ENCODE measurements at places on chromosomes 3 and 15. TPM values are rescaled to one million over a fixed set of nuclear protein-coding genes. Genes with fewer than 3 reads are reported as not detected.
A peak's percentile ranks its signal among the peaks of the same experiment; 100 is the strongest.

DNA sequence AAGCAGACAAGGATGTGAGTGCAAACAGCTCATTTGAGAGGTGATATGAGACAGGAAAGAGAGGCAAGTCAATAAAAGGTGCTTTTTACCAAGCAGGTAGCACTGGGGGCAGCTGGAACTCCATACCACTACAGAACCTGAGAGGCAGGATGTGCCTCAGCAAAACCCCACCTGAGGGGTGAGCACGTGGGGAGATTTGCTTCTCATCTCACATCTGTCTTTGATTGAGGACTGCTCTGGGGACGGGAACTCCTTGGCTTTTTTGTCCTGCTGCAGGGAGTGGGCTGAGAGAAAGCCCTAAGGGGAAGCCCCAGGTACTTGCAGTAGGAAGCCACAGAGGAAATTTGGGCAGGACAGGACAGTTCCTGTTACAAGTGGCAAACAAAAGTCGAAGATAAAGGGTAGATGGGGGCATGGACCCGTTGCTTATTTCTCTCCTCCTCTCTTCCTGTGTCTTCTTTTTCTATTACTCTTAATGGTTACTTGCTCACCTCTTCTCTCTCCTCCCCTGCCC, 27.1 kb downstream of the CFAP161 start:
- DNase-seq: no peak
- no peaks in the 10 kb centered on the region for H3K36me3 ChIP-seq
- H3K27ac ChIP-seq: no peak overlapping the region
- peaks cover 9% of the 10 kb centered on the region for H3K4me1 ChIP-seq

DNA sequence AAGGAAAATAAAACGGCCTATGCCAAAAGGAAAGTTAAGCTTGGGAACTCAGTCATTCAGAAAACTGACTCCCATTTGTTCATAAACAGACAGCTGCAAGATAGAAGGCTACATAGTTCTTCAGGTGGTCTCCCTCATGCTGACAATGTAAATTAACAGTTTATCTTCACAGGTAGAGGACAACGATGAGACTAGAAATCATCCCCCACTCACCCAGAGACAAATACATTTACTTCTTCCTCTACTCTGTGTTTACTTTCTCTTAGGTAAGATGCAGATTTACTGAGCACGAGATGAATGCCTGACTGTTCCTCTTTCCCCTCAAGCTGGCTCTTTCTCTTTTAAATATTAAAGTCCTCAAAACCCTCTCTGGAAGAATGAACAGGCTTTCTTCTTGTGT, 117.6 kb upstream of the UBP1 start:
- no peaks in the 10 kb centered on the region for H3K4me1 ChIP-seq
- no peaks in the 10 kb centered on the region for H3K27me3 ChIP-seq
- no peak overlapping the region for H3K27ac ChIP-seq

- peaks cover 10% of the 10 kb centered on the region for H3K36me3 ChIP-seq
- peaks cover 34% of the 10 kb centered on the region for H3K4me1 ChIP-seq
- no peak overlapping the region for H3K4me3 ChIP-seq
- no peak for DNase-seq
These were observed 59.1 kb downstream of the VGLL4 start for GRCh38 chr3:11584570-11584969.

DNA sequence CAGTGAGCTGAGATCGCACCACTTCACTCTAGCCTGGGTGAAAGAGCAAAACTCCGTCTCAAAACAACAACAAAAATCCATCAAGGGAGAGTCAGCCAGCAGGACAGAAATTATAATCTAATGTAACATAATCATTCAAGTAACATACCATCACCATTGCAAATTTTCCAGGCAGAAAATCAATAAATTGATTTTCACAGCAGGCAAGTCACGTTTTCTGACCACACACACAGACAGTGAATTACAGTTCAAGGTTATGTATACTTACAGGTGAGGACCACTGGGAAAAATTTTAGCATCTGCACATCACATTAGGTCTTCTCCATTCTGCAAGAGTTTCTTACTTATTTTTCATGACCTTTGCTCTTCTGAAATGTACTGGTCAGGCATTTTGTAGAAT, 29.9 kb upstream of the NPAP1 start:
- H3K36me3 ChIP-seq: no peaks in the 10 kb centered on the region
- H3K4me1 ChIP-seq: no peaks in the 10 kb centered on the region
- H3K27ac ChIP-seq: no peak overlapping the region
- H3K27me3 ChIP-seq: no peaks in the 10 kb centered on the region
- DNase-seq: no peak

- no peaks in the 10 kb centered on the region for H3K27me3 ChIP-seq
- DNase-seq: no peak
- no peak overlapping the region for H3K27ac ChIP-seq
- no peak overlapping the region for H3K4me3 ChIP-seq
These were observed 665.3 kb downstream of the FHIT start for GRCh38 chr3:60585918-60586317.

DNA sequence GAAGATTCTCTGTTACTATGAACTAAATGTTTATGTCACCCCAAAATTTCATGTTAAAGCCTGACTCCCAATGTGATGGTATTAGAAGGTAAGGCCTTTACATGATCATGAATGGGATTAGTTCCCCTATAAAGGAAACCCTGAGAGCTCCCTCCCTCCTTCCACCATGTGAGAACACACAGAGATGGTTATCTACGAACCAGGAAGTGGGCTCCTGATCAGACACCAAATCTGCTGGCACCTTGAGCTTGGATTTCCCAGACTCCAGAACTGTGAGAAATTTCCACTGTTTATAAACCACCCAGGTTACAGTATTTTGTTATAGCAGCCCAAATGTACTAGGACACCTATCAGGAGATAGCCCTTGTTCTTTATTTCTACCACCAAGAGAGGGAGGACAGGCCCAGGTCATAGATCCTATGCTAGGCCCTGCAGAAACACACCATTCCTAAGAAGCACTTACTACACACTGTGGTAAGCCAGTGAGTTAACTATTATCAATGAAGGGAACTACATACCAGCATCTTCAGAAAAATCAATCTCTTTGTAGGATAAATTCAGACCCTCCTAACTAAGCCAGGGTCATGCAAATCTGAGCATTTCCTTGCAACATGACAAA, 59.0 kb downstream of the PRKAR2A start:
- DNase-seq: no peak
- H3K4me1 ChIP-seq: no peaks in the 10 kb centered on the region
- no peaks in the 10 kb centered on the region for H3K36me3 ChIP-seq
- no peaks in the 10 kb centered on the region for H3K27me3 ChIP-seq

- H3K4me1 ChIP-seq: peaks cover 29% of the 10 kb centered on the region
- H3K27me3 ChIP-seq: peaks cover 3% of the 10 kb centered on the region
- no peak overlapping the region for H3K4me3 ChIP-seq
- H3K27ac ChIP-seq: no peak overlapping the region
- no peaks in the 10 kb centered on the region for H3K36me3 ChIP-seq
- DNase-seq: no peak
These were observed 4.5 kb upstream of the SEMA3B start for GRCh38 chr3:50264383-50264963.

- H3K4me1 ChIP-seq: peaks cover 64% of the 10 kb centered on the region
- no peak overlapping the region for H3K4me3 ChIP-seq
- H3K27ac ChIP-seq: peak overlapping the region; percentile 98
- H3K27me3 ChIP-seq: no peaks in the 10 kb centered on the region
- H3K36me3 ChIP-seq: peaks cover 30% of the 10 kb centered on the region
- peak; percentile 99 for DNase-seq
These were observed 3.4 kb upstream of the COL7A1 start for GRCh38 chr3:48598323-48599076.

- no peak for DNase-seq
- peaks cover 46% of the 10 kb centered on the region for H3K27me3 ChIP-seq
- H3K27ac ChIP-seq: no peak overlapping the region
- no peaks in the 10 kb centered on the region for H3K4me1 ChIP-seq
These were observed 10.2 kb downstream of the MUC4 start for GRCh38 chr3:195801251-195802183.

DNA sequence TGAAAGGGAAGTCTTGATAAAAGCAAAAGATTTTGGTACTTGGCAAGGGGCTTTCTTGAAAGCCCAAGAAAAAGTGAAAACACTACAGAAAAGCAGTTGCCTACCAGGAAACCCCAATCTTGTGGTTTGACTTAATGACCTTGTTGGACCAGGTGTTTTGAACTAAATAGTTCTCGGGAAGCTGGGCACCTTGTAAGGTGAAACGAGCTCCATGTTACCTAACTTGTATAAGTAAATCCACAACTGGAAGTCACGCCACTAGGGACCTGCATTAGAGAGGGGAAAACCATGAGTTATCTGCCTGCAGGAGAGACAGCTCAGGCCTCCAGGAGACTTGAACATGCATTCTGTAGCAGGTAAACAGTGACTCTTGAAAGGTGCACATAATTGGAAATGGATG, 88.2 kb downstream of the GMPS start:
- no peak overlapping the region for H3K4me3 ChIP-seq
- no peaks in the 10 kb centered on the region for H3K4me1 ChIP-seq
- H3K36me3 ChIP-seq: no peaks in the 10 kb centered on the region
- no peak for DNase-seq

- H3K4me3 ChIP-seq: no peak overlapping the region
- H3K27me3 ChIP-seq: no peaks in the 10 kb centered on the region
- no peak for DNase-seq
- H3K27ac ChIP-seq: no peak overlapping the region
These were observed 275.6 kb downstream of the XXYLT1 start for GRCh38 chr3:194995334-194995733.

- no peaks in the 10 kb centered on the region for H3K27me3 ChIP-seq
- no peaks in the 10 kb centered on the region for H3K36me3 ChIP-seq
- peaks cover 34% of the 10 kb centered on the region for H3K4me1 ChIP-seq
These were observed 15.7 kb downstream of the BHLHE40 start for GRCh38 chr3:4994823-4995499.

DNA sequence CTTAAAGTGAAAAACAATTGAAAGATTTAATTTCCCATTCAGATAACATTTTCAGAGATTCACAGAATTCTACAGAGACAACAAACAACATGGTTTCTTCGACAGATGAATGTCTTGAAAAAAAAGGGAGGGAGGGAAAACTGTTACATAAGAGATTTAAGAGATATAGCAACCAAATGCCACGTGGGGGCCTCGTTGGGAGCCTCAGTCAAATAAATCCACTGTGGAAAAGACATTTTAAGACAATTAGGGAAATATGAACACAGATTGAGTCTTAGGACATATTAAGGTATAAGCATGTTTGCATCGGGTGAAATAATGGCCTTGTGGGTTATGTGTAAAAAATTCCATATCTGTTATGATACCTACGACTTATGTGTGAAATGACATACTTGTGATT, 5.0 kb upstream of the PRRT3 start:
- DNase-seq: no peak
- H3K27me3 ChIP-seq: no peaks in the 10 kb centered on the region
- no peak overlapping the region for H3K4me3 ChIP-seq
- H3K4me1 ChIP-seq: no peaks in the 10 kb centered on the region
- H3K27ac ChIP-seq: no peak overlapping the region

DNA sequence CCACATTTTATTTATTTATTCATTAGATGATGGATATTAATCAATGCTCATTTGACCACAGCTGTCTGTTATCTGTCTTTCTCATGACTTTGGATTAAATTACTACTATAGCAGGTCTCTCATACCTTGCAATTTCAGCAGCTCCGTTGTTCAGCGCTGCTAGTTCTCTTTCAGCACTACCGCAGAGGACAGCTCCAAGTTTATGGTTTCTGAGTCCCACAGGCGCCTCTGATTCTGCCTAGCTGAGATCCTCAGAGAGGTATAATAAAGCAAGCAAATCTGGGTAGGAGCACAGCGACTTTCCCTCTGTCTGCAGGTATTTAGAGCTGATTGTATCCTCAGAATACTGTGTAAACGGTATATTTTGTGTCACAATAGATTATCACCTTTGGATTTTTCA, 204.9 kb downstream of the CNTN4 start:
- H3K36me3 ChIP-seq: no peaks in the 10 kb centered on the region
- H3K27me3 ChIP-seq: no peaks in the 10 kb centered on the region
- no peak for DNase-seq
- H3K4me1 ChIP-seq: no peaks in the 10 kb centered on the region

GRCh38 chr3:12835052-12835665, 6.2 kb downstream of the RPL32 start:
- no peak overlapping the region for H3K27ac ChIP-seq
- H3K36me3 ChIP-seq: peaks cover 72% of the 10 kb centered on the region
- DNase-seq: no peak
- H3K4me1 ChIP-seq: peaks cover 29% of the 10 kb centered on the region
- no peaks in the 10 kb centered on the region for H3K27me3 ChIP-seq

- no peaks in the 10 kb centered on the region for H3K36me3 ChIP-seq
- no peak overlapping the region for H3K4me3 ChIP-seq
- peaks cover 5% of the 10 kb centered on the region for H3K4me1 ChIP-seq
- no peaks in the 10 kb centered on the region for H3K27me3 ChIP-seq
- H3K27ac ChIP-seq: no peak overlapping the region
These were observed 107.9 kb downstream of the ATG7 start for GRCh38 chr3:11379824-11380701.

DNA sequence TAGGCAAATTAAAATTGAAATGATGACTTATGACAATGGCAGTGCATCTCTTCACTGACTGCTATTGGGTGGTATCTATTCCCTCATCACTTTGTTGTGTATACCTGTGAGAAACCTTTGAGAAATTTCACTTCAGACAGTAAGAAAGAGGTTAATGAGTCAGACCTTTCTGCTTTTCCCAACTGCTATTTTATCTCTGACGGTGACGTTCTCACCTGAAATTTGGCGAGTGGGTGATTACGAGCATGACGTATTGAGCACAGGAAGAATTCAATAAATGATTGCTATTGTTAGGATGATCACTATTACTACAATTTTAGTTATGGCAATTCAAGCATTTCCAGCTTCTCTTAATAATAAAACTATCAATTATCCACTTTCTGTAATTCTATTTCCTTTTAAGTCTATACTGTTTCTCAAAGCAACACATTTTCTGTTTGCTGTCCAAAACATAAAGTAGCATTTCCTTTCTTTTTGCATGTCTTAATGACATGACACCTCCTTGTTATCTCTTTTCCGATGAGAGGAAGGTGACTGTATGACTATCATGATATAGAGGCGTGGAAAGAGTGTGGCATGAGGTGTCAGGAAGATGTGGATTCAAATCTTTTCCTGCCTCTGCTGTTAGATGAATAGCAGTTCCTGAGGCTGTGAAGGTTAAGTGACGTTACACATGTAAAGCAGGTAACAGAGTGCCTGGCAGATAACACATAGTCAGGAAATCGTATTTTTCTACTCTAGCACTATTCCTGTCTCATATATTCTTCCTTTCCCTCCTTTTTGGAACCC, 504.9 kb upstream of the SEMA6D start:
- no peak overlapping the region for H3K4me3 ChIP-seq
- H3K4me1 ChIP-seq: no peaks in the 10 kb centered on the region
- H3K36me3 ChIP-seq: no peaks in the 10 kb centered on the region

The SERINC4 gene
- polyA plus RNA-seq: not detected

The CNOT10 gene
- 20.8 TPM for polyA plus RNA-seq

The WDR49 gene
- not detected for polyA plus RNA-seq

The FETUB gene
- polyA plus RNA-seq: 0.25 TPM

The PARP16 gene
- polyA plus RNA-seq: 2.1 TPM

The BOC gene
- 9.3 TPM for polyA plus RNA-seq

The ELL3 gene
- polyA plus RNA-seq: 10.6 TPM

The GP5 gene
- 0.02 TPM for polyA plus RNA-seq

The ZNF620 gene
- 0.35 TPM for polyA plus RNA-seq

The IL5RA gene
- not detected for polyA plus RNA-seq

The LRRC49 gene
- polyA plus RNA-seq: 9.9 TPM

The CXCR6 gene
- polyA plus RNA-seq: not detected

The SEMA7A gene
- polyA plus RNA-seq: 15.5 TPM
